NK-92 treated with Interleukin-12 subunit alpha and Interleukin-12 subunit beta, amount 100 ng/mL, for 24 hours (cell line): ENCODE measurements at places on chromosomes 3 and 15.

- DNase-seq, result no peak
Measured at GRCh38 chr15:33160581-33161165, 33.8 kb downstream of the FMN1 start.

- no peak for DNase-seq
Measured at GRCh38 chr15:74725845-74726773, 781 bp upstream of the CYP1A1 start.

DNA sequence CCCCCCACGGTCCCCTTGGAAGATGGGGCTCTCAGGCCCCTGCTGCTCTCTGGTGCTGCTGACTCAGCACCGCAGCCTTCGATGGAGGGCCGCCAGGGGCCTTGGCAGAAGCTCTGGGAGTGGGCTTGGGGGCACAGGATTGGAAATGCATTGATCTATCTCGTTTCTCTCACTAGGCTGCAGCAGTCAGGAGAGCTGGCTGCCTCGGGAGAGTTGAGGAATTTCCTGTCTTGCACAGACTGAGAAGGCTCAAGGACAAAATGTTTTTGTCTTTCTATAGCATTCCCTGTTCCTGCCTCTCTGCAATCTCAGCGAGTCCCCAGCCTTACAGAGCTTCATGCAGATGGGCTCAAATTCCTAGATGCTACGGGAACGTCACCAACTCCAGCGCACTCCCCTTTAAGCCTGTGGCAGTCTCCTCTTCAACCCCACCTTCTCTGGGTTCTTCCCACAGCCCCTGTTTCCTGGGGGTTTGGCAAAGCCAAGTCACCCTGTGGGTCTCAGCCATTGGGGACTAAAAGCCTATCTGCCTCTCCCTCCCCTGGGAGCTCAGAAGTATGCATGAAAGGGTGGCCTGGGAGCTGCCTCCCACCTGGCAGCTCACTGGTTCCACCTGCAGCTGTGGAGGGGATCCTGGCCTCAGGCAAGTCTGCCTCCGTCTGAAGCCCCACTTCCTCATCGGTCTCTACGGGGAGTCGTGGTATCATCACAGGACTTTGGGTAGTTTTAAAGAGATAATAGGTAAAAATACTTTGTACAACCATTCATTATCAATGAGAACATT is 127.4 kb upstream of the HACD2 start:
- no peak for DNase-seq

DNA sequence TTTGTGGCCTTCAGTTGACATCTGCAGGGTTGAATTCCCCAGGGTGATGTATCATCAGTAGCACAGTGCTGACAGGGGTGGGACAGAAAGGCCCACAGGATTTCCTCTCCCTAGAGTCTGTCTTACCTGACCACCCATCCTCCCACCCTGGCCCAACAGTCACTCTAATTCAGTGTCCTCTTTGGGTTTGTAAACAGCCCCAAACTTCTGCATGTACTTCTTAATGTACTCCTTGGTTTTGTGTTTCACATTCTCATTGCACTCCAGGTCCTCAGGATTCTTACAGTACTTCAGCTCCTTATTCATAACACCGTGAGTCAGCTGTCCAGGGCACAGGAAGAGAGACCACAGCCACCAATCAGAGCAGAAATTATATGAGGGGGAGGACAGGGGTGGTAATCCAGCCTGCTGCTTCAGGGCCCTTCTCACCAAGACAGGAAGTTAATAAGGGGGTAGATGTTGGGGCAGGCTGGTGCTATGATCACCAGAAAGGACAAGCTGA is 37.5 kb downstream of the NBEAL2 start:
- peak; percentile 66 for DNase-seq

- no peak for DNase-seq
Measured at GRCh38 chr3:183309276-183309675, 56.2 kb downstream of the B3GNT5 start.

DNA sequence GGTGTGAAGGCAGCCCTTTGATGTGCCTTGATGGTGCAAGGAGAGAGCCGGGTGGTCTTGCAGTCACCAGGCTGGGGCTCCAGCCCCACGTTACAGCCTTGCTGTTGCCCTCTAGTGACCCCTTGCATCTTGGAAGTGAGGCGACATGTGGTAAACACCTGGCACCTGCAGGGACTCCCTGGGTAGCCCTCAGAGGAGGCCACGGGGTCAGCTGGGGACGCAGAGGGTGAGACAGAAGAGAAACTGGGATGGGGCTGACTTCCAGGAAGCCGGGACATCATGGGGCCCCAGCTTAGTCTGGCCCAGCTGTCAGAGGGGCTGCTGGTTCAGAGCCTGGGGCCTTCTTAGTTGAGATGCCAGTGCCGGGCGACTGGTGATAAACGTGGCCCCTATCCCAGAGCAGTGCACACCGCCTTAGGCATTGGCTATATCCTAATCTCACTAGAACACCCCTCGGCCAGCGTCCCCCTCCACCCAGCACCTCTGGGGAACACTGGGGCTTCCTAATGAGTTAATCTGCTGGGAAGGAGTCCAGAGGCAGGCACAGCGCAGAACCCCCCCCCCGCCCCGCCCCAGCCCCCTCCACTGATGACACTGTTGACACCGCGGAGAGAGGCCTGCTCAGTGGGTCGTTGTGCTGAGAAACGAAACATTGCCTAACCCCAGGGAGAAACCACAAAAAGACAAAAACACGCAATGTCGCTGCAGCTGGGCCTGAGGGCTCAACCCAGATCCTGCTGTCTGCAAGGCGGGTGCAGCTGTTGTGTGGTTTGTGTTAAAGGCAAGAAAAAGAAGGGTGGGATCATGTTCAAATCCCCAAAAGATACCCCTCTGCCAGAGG is 60.5 kb upstream of the KLF13 start:
- peak; percentile 75 for DNase-seq
